Fibroblast of upper back skin (primary cell): ENCODE measurements at places on chromosomes 5 and 9.
A peak's percentile ranks its signal among the peaks of the same experiment; 100 is the strongest.

GRCh38 chr5:9233712-9234111, 312.2 kb downstream of the SEMA5A start:
- peak; percentile 67 for DNase-seq

DNA sequence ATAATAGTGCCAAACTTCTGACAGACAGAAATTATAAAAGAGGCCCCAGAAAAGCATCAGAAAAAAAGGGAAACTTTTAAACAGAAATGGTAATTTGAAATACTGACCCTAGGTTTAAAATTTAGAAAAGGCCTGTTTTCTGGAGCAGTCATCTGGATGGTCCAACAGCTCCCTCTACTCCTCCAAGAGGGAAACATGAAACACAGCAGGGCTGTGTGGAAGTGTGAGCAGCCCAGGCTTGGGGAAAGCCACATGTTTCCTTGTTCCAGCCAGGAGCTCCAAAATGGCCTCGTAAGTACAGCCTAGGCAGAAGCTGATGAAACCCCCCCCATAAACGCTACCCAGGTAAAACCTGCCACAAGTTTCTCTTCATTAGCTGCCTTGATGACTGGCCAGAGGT, 499.3 kb upstream of the ADAMTS16 start:
- peak; percentile 56 for DNase-seq

DNA sequence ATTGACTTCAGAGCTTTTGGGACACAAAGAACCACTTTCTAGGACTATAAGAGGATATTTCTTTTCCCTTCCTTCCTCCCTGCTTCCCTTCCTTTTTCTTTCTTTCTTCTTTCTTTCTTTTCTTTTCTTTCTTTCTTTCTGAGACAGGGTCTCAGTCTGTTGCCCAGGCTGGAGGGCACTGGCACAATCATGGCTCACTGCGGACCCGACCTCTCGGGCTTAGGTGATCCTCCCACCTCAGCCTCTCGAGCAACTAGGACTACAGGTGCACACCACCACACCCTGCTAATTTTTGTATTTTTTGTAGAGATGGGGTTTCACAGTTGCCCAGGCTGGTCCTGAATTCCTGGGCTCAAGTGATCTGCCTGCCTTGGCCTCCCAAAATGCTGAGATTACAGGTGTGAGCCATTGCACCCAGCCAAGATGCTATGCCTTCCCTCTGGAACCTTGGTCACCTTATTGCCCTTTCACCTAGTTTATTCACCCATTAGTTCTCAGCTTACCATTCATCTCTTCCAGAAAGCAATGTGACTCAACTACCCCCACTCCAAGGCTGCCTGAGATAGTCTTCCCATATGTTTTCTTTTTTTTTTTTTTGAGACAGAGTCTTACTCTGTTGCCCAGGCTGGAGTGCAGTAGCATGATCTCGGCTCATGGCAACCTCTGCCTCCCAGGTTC, 10.1 kb downstream of the PLIN2 start:
- no peak for DNase-seq

GRCh38 chr9:3514786-3515185, 11.0 kb downstream of the RFX3 start:
- DNase-seq, result no peak

DNA sequence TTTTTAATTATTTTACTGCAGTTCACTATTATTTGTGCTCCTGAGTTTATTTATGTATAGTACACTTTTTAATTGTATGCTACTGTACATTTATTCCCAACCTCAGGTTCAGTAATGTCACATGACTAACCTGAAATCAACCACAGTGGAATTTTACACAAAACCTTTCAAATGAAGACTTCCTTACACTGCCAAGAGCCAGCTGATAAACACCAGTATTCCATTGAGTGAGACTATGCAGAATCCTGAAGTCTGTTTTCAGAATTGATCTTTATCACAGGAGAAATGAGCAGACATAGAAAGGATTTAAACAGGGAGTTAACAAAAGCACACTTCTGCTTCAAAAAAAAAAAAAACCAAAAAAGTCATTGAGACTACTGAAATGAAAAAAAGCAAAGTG, 219.5 kb downstream of the PRR16 start:
- peak; percentile 32 for DNase-seq
